ENCODE measurements at places on chromosomes 12 and 14. TPM values are rescaled to one million over a fixed set of nuclear protein-coding genes. Genes with fewer than 3 reads are reported as not detected.

GRCh38 chr14:20855652-20856291 lies 35.4 kb upstream of the RNASE3 start:
- DNase-seq = peak; percentile 61

DNA sequence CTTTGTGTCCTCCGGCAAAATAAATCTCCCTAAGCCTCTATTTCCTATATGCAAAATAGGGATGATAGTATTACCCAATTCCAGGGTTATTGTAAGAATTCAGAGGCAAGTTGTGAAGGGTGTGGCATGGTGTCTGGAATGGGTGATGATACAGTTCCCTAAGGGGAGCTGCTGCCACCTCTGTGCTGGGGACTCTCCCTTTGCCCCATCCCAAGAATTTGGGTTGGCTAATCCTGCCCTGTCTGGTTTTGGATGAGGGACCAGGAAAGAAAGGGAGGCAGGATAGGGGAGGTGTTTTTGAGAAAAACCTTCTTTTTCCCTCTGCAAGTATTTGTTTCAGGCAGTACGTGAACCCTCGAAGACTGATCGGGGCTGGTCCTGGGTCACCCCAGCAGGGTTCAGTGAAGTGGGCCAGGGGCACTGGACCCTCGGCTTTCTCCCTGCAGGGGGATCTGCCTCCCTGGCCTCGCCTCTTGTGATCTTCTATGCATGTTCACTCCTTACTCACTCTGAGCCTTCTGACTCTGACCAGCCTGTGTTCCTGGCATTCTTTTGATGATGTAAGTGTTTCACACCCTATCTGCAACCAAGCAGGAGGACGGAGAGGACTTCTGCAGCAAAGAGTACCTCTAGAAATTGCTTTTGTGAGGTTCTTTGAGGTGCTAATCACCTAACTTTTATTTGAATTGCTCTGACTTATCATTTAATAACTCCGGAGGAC lies 60.8 kb downstream of the RASSF3 start:
- peak; percentile 83 for DNase-seq

DNA sequence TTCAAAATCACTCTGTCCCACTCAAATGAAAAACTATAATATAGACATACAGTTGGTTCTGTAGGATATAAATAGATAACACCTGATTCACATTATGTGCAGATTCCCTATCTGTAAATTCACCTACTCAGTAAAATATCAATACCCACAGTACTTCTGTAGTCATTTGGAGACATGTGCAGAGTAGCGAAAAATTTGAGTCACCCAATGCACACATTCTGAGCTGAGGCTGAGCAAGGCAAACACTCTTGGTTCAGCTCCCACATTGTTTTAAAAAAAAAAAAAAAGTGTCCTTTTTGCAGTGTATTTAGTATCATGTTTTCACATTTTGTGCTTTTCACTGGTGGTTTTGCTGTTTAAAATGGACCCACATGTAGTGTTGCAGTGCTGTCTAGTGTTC lies 27.3 kb upstream of the BBS10 start:
- DNase-seq = no peak

DNA sequence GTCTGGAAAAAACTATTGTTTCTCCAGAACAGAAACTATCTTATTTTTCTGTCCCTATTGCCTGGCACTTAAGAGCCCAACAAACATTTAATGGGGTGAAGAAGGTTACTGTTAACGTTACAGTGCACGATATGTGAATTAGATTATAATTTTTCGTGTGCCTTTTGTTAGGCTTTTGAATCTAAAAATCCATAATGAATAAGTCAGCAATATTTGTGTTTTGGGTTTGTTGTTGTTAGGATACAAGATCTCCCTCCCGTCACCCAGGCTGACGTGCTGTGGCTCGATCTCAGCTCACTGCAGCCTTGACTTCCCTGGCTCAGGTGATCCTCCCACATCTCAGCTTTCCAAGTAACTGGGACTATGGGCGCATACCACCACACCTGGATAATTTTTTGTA lies 7.9 kb downstream of the METAP2 start:
- no peak for DNase-seq

DNA sequence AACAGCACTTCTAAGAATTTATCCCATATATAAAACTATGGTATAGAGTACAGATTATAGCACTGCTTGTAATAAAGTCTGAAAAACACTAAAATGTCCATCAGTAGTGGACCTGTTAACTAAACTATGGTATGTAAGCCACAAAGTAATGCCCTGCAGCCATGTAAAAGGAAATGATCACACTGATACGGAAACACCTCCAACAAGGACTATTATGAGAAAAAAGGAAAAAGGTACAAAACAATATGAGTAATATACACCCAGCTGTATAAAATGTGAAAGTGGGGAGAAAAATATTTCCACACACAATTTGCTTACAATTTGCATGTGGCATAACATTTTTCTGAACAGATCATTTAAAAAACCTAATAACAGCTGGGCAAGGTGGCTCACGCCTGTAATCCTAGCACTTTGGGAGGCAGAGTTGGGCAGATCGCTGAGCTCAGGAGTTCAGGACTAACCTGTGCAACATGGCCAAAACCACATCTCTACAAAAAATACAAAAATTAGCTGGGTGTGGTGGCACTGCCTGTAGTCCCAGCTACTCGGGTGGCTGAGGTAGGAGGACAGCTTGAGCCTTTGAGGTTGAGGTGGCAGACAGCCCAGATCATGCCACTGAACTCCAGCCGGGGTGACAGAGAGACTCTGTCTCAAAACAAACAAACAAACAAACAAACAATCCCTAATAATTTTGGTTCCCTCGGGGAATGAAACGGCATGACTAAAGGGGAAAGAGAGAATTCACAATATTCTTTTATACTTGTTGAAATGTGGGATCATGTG lies 250.5 kb downstream of the MED13L start:
- DNase-seq = no peak

- DNase-seq = no peak
These were observed 67.8 kb downstream of the CD163L1 start for GRCh38 chr12:7376196-7376595.

- DNase-seq = no peak
These were observed 52.1 kb upstream of the PPFIA2 start for GRCh38 chr12:81811061-81811777.

DNA sequence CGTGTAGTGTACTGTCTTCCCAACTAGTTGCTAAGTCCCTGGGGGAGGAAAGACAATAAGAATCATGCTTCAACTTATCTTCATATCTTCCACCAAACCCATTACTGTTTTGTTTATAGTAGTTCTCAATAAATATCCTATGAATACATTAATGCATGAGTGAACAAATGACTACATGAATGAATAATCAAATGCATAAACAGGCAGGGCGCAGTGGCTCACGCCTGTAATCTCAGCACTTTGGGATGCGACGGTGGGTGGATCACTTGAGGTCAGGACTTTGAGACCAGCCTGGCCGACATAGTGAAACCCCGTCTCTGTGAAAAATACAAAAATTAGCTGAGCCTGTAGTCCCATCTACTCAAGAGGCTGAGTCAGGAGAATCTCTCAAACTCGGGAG lies 32.1 kb upstream of the NR2C1 start:
- no peak for DNase-seq

GRCh38 chr14:100072783-100073346 lies 7.6 kb downstream of the EVL start:
- no peak for DNase-seq

GRCh38 chr12:12432364-12432763 lies 75.5 kb downstream of the BORCS5 start:
- DNase-seq = no peak

- peak; percentile 71 for DNase-seq
These were observed at the start of gene RGS6 for GRCh38 chr14:71932229-71932981. Gene RGS6 (plus strand): TSS chr14:71932429.

- DNase-seq = no peak
These were observed 173.6 kb downstream of the PDZRN4 start for GRCh38 chr12:41361738-41362137.

DNA sequence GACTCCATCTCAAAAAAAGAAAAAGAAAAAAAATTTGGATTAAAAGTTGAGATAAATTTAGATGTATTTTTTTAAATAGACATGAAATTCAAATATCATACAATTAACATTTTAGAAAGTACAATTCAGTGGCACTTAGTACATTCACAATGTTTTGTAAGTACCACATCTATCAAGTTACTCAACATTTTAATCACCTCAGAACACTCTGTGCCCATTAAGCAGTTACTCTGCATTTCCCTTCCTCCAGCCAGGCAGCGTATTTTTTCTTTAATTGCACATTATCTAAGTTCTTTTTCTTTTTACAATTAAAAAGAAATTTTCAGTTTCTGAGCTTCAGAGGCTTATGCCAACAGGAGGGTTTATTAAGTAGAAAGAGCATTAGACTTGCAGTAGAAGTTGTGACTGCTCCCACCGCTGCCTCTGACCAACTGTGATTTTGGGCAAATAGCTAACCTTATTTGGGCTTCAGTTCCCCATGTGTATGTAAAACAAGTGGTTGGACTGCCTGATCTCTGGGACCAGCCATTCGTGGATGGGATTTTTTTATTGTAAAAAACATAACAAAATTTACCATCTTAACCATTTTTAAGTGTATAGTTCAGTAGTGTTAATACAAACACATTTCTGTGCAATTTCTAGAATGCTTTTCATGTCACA lies 65.7 kb downstream of the WNK1 start:
- no peak for DNase-seq

- DNase-seq = peak; percentile 73
These were observed 389.0 kb upstream of the RPL10L start for GRCh38 chr14:47040550-47040949.

- no peak for DNase-seq
These were observed 209.5 kb upstream of the STXBP6 start for GRCh38 chr14:25259470-25259869.

GRCh38 chr12:85798122-85798521 lies 38.1 kb downstream of the RASSF9 start:
- DNase-seq = no peak

GRCh38 chr14:21521501-21521900 lies 4.6 kb downstream of the SALL2 start:
- DNase-seq = no peak

GRCh38 chr14:69284170-69284569 lies 24.2 kb downstream of the GALNT16 start:
- DNase-seq = no peak

DNA sequence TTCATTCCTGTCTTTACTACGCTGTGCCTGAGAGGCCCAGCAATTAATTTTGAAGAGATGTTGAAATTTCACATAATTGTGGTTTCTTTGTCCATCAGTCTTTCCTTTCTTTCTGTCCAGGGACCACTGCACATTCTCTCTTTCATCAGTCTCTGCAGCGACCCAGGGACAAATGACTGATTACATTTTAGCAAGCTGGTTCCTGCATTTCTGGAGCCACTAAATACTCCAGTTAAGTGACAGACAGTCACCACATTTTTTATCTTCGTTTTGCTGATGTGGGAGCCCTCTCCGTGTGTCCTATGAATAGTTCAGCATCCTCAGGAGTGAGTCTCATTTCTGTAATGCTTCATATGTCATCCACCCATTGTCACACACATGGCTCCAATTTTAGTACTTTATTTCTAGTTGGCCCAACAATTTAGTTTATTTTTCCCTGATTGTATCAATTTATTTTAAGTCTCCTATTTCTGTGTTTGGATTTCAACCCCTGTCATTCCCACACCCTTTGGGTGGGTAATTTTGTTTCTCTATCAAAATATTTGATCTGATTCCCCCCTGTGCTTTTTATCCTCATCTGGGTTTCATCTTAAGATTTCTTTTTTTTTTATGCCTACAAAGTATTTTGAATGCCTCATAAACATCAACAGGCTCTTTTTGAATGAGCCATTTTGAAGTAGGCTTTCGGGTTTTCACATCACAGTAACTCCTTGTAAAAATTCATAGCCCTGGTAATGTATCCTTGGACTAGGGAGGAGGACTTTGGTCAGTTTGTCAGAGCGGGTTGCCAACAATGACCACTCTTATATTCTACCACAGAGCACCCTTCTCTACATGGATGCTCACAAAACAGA lies 1196.5 kb downstream of the GALC start:
- DNase-seq = no peak

DNA sequence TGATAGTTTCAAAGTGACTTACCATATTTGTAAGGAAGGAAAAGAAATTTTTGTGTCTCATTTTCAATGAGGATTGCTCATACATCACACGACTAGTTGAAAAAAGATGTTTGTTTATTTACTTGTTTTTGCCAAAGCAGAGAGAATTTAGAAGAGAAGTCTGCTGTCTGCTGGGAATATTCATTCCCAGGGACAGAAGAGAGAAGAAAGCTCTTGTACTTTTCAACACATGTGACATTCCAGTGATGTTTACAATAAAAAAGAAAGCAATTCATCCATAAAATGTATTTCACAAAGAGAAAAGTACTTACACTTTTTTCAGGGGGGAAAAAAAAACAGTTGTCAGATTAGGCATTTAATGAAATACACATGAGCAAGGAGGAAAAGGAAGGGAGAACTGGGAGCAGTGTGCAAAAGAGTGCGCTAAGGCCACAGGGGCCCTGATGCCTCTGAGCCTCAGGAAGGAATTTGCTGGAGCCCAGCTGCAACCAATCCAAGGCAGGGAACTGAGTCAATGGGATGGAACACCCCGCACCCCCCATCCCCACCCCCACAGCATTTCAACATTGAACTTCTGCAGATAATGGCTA lies 115.0 kb downstream of the RPAP3 start:
- no peak for DNase-seq

GRCh38 chr12:94284859-94285258 lies 136.5 kb downstream of the PLXNC1 start:
- no peak for DNase-seq

DNA sequence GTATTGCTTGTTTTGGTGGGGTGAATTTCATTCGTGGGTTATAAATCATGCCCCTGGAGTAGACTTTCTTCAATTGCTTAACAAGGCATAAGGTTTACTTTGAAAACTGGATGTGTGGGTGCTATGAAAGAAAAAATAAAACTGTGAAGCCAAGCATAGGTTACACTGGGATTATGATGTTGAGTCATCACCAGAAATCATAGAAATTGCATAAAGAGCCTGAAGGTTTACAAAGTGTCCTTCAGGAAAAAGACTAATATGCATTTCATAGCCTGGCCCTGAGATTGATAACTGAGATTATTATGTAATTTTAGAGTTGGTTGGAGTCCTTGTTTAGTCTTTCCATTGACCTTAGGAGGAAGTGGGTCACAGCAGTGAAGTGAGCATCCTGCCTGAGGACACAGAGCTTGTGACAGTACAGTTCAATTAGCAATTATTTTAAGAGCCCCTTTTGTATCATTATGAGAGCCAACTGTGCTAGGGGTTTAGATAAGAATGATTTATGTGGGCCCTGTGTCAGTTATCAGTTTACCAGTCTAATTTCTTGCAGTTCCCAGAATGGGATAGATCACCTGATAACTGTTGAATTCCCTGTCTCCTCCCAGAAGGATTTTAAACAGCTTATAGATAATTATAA lies 13.6 kb downstream of the LRRK2 start:
- no peak for DNase-seq

Gene NOVA1
- 11.6 TPM for polyA plus RNA-seq

Gene OASL
- 0.31 TPM for polyA plus RNA-seq

Gene KLRD1
- 2.6 TPM for polyA plus RNA-seq

Gene NKX2-1
- polyA plus RNA-seq = not detected

Gene KCNMB4
- polyA plus RNA-seq = 2.9 TPM

Gene IQSEC3
- polyA plus RNA-seq = 2.7 TPM

Gene CNPY2
- 179 TPM for polyA plus RNA-seq

Gene BBOF1
- polyA plus RNA-seq = 6.9 TPM

Gene CLEC4C
- polyA plus RNA-seq = 0.07 TPM

Gene P2RX2
- 24.1 TPM for polyA plus RNA-seq

Gene MIP
- polyA plus RNA-seq = 0.24 TPM

Gene NRL
- 1.6 TPM for polyA plus RNA-seq

Gene RPGRIP1
- 0.49 TPM for polyA plus RNA-seq

Gene ACRBP
- polyA plus RNA-seq = 4.0 TPM

Gene WNT5B
- 8.5 TPM for polyA plus RNA-seq

Gene GPR65
- 1.2 TPM for polyA plus RNA-seq

Gene TESPA1
- polyA plus RNA-seq = 1.6 TPM

Gene TEX52
- 2.8 TPM for polyA plus RNA-seq

Data from large intestine (tissue), 12 donors.